ENCODE measurements at places on chromosomes 6 and 20.

GRCh38 chr20:11144114-11144950, 470.5 kb upstream of the JAG1 start:
- DNase-seq, result no peak

DNA sequence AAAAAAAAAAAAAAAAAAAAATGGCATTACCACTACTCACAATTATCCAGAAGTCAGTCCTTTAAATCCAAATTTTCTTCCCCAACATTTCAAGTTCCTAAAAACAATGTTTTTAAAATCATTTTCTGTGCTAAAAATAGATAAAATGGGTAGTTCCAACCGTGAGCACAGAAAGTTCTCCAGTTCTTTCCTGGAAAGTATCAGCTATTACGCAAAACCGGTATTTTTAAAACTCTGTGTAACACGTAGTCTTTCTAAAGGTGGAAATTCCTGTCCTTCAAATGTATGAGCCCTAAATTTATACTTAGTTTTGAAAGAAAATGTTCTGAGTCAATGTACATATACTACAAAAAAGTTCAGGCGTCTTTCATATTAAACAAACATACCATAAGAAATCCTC, 83.5 kb upstream of the SCAF8 start:
- DNase-seq, result peak; percentile 15

DNA sequence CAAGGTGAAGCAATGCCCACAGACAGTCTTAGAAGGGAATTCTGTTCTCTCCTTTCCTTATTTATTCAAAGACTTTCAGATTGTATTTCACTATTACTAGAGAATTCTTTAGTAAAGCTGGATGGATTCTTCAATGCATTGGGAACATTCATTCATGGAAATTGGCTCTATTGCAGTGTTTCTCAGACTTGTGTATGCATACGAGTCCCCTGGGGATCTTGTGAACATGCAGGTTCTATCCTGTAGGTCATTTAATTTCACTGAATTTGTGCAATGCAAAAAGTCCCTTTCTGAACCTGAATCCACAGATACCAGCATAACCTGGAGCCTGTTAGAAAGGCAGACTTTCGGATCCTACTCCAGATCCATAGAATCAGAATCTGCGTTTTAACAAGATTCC, 160.9 kb upstream of the AHI1 start:
- DNase-seq, result no peak

- DNase-seq, result no peak
These were observed 101.7 kb downstream of the OPRM1 start for GRCh38 chr6:154140743-154141142.

DNA sequence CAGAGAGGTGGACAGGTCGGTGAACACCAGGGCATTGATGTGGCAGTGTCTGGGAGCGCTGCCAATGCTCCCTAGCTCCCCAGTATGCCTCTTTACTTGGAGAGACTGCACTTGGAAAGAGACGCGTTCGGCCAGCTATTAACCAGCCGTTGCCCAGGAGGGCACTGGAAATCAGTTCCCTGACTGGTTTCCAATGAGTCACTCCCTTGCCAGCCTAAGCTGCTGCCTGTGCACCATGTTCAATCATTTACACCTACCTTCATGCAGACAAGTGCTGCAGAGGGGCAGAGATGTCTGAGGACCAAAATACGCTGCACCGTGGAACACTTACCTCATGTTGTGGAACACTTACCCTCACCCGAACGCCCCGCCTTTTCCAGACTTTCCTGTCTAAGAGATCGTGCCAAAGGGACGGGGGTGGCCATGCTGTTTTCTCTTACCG, 151.6 kb downstream of the SOBP start:
- DNase-seq, result no peak

DNA sequence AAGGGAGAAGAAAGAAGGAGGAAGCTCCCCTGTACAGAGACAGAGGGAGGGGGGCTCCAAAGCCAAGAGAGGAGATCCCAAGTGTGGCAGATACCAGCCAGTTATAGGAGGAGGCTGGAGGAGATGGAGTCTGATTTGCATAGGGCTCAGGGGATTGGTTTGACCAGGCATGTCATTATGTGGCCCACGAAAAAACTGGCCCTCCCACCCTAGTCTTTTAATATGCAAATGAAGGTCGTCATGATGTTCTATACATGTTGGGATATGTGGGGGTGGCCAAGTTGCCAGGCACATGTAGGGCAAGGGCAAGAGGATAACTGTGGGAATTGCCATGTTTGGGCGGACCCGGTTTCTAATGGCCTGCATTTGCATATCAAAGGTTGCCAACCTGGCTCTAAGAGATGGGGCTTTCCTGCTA, 17.6 kb upstream of the ZFP64 start:
- no peak for DNase-seq

DNA sequence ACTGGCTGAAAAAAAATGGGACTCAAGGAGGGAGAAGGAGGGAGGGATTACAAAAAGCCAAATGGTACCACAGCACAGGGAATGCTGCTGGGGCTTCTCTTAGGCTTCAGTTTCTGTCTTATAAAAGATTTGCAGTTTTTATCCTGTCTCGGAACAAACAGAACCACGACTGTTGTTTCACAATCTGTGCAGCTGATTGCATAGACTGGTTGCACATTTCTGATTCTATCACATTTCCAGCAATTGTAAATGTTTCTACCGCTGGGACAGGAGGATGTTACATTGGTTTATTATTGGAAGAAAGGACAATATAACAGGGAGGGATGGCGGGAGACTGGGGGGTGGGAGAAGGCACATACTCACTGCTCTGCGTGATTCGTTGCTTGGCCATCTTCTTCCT, 73.5 kb upstream of the ARID1B start:
- no peak for DNase-seq

GRCh38 chr20:12201289-12201991, 283.7 kb downstream of the BTBD3 start:
- DNase-seq, result no peak

- DNase-seq, result peak; percentile 29
These were observed 82.7 kb downstream of the TIAM2 start for GRCh38 chr6:155077784-155078183.

GRCh38 chr6:40160826-40161225, 226.6 kb upstream of the MOCS1 start:
- DNase-seq, result peak; percentile 25

- no peak for DNase-seq
These were observed 17.5 kb downstream of the ZNF217 start for GRCh38 chr20:53576195-53576580.

- DNase-seq, result no peak
These were observed 98.8 kb upstream of the HDGFL1 start for GRCh38 chr6:22470454-22471131.

DNA sequence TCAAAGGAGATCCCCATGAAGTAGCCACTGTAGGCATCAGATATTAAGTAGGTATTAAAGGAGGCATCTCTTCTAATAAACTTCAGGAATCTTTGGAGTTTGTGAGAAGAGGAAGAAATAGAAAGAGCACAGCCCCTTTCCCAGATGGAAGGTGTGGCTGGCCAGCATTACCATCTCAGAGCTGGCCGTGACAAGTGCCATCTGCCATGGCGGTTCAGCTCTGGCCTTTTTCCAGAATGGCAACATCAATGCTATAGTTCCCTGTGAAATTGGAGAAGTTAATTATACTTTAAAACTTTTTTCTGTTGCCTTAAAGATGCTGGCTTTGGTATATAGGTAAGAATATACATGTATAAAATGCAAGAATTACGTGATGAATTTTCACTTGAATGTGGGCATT, 51.9 kb upstream of the MCUR1 start:
- DNase-seq, result no peak

GRCh38 chr6:150747155-150747554, 118.3 kb upstream of the MTHFD1L start:
- no peak for DNase-seq

GRCh38 chr6:134898575-134898974, 51.3 kb downstream of the ALDH8A1 start:
- DNase-seq, result no peak

GRCh38 chr20:3405139-3405538, 2.3 kb downstream of the DNAAF9 start:
- no peak for DNase-seq

DNA sequence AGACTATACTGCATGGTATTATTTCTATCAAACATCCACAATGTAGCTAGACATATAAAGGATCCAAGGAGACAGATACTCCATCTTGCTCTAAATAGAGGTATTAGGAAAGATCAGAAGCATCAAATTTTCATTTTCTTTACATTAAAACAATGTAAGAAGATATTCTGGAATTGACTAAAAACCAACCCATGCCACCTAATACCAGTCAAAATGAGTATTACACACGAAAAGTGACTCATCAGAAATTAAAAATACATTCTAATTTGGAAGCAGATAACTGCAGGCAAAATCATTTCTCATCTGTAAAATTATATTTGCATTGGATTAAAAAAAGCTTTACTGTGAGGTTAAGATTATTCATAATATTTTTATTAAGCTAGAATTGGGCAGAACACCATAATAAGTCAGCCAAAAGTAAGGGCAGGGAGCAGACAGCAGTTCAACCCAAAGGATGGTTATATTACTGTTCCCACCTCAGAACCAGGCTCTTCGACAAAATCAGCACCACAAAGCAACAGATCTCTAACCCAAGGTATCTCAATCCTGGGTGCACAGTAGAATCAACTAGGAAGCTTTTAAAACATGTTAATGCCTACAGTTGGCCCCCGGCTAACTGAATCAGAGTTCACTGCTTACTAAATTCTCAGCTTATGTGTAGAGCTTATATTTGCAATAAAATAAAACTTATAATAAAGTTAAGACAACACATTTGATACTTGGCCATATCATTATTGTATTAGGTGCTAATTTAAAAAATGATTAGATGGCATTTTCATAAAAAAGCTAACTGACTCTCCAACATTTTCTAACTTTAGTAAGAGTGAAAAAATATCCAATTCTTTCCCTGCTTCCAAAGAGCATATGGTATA, 35.2 kb downstream of the SAMD3 start:
- no peak for DNase-seq

DNA sequence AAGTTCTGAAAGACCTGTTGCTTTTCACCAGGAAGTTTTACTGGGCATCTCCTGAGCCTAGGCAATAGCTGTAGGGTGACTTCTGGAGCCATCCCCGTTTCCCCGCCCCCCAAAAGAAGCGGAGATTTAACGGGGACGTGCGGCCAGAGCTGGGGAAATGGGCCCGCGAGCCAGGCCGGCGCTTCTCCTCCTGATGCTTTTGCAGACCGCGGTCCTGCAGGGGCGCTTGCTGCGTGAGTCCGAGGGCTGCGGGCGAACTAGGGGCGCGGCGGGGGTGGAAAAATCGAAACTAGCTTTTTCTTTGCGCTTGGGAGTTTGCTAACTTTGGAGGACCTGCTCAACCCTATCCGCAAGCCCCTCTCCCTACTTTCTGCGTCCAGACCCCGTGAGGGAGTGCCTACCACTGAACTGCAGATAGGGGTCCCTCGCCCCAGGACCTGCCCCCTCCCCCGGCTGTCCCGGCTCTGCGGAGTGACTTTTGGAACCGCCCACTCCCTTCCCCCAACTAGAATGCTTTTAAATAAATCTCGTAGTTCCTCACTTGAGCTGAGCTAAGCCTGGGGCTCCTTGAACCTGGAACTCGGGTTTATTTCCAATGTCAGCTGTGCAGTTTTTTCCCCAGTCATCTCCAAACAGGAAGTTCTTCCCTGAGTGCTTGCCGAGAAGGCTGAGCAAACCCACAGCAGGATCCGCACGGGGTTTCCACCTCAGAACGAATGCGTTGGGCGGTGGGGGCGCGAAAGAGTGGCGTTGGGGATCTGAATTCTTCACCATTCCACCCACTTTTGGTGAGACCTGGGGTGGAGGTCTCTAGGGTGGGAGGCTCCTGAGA, at the start of gene HFE:
TSS of gene HFE (plus strand) at position 146 of the 832 bp plus-strand sequence. CDS start at position 158, 12 bp downstream.
- DNase-seq, result peak; percentile 42

DNA sequence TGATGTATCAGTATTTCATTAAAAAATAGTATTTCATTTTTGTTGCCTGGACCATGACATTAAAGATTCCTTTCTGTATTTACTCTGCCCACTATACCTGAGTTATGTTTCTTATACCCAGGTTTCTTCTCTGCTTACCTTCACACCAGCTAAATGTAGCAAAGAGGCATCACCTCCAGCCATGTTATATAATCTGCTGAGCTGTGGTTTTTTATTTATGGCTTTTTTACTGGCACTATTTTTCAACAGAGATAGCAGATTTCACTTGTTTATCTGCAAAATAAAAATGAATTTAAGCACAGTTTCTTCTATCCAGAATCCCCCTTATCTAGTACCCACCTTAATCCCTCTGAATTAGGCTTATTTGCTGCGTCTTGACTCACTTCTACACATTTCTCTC, 979.0 kb upstream of the MAN1A1 start:
- DNase-seq, result no peak

Data from hematopoietic multipotent progenitor cell treated with erythropoietin and hydrocortisone succinate and interleukin-3 and kit ligand, for 6 days (in vitro differentiated cells).